ENCODE measurements at places on chromosomes 13 and 19.

- no peak for DNase-seq
Measured at GRCh38 chr13:58926858-58927257, 1236.9 kb downstream of the DIAPH3 start.

DNA sequence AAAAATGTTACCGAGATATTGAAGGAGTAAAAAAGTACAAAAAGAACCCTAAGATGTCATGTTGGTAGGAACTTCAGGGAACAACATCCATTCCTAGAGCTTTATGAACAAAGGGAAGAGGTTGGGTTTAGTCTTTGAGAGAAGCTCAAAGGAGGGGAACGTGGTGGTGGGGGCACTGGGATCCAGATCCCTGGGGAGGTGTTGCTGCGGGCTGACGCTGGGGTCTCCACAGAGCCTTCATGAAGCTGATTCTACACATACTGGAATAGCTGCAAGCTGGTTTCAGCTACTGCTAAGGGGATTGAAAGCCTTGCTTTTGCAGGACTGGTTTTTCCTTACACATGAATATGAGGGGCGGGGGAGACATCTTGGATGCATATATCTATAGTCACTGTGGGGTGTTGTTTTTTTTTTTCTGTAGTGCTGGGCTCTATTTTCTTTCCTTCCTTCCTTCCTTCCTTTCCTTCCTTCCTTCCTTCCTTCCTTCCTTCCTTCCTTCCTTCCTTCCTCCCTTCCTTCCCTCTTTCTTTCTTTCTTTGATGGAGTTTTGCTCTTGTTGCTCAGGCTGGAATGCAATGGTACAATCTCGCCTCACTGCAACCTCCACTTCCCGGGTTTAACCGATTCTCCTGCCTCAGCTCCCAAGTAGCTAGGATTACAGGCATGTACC lies 6.5 kb upstream of the MZF1 start:
- no peak for DNase-seq

DNA sequence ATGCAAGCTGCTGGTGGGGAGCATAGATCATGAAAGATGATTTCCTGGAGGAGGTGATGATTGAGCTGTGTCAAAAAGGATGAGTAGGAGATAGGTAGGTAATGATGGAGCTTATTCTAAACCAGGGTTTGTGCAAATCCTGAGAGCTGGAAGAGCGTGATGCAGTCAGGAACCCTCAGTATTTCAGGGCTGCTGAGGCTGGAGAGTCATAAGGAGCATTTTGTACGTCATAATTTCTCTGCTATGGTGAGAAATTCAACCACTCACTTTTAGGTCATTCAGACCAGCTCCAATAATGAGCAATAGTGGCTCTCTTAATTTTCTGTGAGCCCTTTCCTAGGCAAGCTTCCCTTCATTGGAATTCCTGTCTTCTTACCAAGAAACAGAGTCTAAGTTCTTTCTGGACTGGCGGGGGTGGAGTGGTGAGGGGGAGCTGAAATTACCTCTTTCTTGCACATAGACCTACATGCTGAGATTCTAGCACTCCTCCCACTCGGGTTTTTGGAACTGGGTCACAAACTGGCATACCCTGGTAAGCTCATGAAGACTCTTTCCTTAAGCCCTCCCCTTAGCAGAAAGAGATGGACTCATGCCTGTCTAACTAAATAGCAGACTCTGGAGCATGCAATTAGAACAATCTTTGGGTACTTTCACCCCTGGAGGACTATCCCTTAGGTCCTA lies 62.2 kb upstream of the MYCBP2 start:
- DNase-seq, result no peak

DNA sequence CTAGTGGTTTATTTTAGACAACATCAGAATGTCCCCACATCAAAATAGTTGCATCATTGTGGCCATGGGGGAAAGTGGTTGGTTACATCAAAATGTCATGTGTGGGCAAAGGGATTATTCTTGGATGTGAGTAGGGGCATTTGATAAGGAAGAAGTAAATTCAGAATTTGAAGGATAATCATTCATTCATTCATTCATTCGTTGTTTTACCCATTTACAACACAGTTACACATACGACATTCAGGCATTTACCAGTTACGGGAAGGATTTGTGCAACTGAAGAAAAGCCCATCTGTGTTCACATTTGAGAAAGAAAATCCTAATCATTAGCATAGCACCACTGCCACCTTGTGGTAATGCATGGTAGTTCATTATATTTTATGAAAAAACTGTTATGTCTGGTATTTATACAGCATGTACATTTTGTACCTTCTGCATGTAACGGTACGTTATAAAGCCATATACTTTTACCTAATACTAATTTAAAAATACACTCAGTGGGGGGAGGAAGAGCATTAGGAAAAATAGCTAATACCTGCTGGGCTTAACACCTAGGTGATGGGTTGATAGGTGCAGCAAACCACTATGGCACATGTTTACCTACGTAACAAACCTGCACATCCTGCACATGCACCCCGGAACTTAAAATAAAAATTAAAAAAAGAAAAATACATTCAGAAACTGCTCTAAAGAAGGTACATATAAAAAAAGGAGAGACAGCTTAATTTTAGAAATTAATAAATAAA lies 62.1 kb downstream of the DGKH start:
- peak; percentile 34 for DNase-seq

DNA sequence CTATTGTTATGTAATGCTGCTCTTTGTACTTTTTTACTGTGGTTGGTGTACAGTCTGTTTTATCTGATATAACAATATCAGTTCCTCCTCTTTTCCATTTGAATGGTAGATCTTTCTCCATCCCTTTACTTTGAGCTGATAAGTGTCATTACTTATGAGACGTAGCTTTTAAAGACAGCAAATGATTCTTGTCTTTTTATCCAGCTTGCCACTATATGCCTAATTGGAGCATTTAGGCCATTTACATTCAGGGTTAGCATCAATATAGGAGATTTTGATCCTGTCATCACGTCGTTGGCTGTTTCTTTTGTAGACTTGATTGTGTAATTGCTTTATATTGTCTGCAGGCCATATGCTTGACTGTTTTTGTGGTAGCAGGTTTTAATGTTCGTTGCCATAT lies 894.2 kb upstream of the ATXN8OS start:
- no peak for DNase-seq

- no peak for DNase-seq
Measured at GRCh38 chr13:74570834-74571233, 436.6 kb upstream of the KLF12 start.

GRCh38 chr19:1089126-1089771 lies 5.9 kb downstream of the POLR2E start:
- DNase-seq, result no peak

- no peak for DNase-seq
Measured at GRCh38 chr13:98751861-98752466, 508 bp downstream of the SLC15A1 start.

GRCh38 chr13:44336934-44337333 lies 36.7 kb upstream of the SERP2 start:
- no peak for DNase-seq

- DNase-seq, result no peak
Measured at GRCh38 chr13:109734002-109734785, 52.2 kb downstream of the IRS2 start.

GRCh38 chr13:33284916-33285315 lies 639 bp downstream of the STARD13 start:
- DNase-seq, result no peak

GRCh38 chr19:58334691-58335249 lies 8.0 kb downstream of the ZSCAN22 start:
- DNase-seq, result no peak

DNA sequence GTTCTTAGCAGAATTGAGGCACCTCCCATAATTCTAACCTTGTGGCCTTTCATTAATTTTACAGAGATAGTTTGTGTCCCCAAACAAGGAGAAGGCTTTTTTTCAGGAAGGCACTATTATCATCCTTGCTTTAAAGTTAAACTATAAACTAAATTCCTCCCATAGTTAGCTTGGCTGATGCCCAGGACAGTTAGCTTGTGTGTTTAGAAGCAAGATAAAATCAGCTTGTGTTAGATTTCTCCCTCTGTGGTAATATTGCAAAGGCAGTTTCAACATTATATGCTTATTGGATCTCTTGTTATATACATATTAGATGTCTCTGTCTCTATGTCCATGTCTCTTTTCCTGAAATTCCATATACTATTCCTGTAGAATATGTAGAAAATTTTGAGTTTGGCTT lies 342.7 kb downstream of the TBC1D4 start:
- no peak for DNase-seq

DNA sequence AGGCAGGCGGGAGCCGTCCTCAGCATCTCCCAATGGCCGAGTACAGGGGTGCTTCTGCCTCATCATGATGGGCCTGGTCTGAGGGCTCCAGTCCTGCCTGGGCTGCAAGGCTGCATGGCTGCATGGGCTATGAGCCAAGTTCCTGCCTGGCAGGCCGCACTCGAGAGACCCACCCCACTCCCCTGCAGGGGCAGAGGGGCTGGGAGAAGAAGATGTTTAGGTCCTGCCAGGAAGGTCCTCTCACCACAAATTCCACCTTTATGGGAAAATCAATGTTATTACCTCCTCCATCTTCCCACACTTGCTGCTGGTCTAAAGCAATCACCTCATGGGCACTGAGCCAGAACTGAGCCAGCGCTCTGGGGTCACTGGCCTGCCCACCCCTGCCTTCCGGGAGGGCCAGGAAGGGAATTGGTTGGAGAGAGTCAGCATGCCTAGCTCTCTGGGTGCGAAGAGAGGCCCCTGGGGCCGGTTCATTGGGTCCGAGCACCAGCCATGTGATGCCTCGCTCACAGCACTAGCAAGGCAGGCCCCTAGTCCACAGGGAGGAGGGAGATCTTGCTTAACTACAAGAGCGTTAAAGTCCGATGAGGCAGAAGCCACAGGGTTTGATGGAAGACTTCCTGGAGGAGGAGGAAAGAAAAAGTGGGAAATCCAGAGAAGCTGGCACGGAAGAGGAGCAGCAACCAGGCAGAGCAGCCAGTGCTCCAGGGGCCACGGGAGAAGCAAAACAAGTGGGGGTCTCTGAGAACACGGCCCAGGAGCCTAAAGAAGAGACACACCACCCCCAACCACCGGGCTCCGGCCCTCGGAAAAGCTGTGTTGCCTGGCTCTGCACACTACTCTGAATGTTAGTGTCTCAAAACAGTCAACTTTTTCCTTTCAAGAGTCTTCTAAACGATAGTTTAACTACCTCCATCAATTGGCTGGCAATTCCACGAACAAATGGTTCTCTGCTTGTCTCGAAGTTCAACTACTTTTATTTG lies 63.1 kb downstream of the CEBPG start:
- DNase-seq, result no peak

DNA sequence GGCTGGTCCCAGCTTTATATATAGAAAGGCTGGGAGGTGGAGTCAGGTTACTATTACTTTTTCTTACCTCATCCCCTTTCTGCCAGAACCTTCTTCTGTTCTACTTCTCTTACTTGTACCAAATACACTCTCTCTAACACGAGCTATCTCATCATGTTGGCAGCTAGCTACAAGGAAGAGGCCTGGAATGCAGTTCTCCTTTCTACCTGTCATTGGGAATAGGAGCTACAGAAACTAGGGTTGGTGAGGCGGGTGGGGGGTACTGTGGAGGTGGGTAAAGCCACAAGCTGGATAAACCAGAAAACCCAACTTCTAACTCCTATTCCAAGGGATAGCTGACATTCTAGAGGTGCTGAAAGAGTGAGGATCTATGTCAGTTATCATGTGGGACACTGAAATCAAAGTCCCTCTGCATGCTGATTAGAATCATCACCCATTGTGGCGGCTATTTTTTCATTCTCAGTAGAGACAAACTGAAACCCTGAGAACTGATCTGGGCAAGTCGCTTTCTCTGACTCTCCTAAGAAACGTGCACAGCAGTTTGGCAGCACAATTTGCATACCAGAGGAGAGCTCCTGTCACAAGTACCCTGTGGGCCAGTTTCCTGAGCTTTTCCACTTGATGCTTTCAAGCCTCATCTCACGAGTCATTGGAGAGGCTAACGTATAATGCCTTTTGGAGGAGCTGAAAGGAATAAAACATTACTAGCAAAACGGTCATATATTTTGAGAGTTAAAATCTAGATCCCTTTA lies 358.1 kb downstream of the ENOX1 start:
- DNase-seq, result no peak

DNA sequence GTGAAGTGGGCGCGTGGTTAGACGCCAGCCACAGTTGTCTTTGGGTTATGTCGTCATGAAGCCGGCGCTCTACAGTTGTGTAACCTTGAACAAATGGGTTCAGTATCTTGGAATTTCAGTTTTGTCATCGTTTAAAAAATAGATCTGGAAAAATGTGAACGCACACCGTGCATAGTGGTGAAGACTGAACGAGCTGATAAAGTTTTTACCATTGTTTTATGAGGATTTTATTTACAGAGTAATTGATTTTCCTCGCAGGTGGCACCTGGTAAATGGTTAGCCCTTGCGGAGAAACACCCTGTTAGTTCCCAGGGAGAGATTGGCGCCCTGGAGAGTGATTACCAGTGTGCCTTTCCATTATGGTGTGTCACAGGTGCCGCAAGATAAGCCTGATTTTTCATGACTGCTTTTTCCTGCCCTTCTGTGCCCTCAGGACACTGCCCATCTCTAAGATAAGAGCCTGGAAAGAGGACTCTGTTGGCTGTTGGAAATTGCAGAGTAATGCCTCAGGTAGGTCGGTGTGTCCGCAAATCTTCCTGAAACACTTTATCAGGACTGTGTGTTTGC lies 577 bp downstream of the ZNF181 start:
- DNase-seq, result peak; percentile 64

- DNase-seq, result no peak
Measured at GRCh38 chr19:46639358-46640182, 3.6 kb upstream of the GNG8 start.

DNA sequence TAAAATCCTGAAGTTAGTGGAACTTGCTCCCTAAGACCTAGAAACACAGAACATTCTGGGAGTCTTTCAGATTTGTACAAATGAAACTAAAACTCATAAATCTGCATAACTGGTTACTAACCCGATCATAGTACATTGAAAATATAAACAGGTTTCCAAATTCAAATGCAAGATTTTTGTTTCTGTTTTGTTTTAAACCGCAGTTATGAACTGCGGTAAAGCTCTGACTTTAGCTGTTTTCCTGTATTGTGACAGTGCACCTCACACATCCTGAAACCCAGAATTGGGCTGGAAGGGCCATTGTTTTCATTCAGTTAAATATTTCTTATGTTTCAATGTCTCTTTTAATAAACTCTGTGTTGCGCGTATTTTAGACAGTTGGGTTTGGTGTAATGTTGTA lies 204.7 kb downstream of the SHISA2 start:
- DNase-seq, result no peak

Data from retinal pigment epithelial cell (primary cell).